ENCODE measurements at places on chromosomes 7 and 10.

GRCh38 chr7:110592557-110592956 lies 498.4 kb upstream of the LRRN3 start:
- DNase-seq = no peak

DNA sequence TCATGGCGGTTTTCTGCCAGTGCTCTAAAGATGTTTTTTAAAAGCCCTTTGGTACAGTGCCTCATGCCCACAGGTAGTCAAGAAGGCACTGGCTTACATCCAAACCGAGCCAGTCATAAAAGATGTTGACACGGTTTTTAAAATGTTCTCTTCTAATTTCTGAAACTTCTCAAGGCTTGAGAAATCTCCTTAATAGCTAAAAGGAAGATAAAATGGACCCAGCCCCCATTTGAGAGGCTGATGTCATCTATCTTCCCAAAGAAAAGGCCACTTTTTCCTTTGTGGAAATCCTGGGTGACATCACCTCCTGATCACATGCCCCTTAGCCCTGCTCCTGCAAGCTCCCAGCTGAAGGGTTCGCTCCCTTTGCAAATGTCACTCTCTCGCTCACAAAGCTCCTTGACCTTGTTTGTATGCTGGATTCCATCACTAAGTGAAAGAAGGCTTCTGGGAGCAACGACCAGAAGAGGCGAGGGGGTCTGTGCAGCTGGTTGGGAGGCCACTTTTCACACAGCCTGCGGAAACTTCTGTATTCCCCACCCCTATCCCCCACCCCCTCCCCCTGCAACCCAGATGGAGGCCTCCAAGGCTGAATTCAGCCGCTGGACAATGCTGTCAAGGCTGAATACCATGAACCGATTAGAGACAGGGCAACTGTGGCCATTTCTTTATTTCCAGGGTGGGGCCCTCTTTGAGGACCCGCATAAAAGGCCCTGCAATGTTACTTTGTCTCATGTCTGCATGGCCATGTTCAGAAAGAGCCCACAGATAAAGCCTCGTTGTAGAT lies 122.8 kb downstream of the CUBN start:
- DNase-seq = no peak

- DNase-seq = no peak
Measured at GRCh38 chr10:95572131-95572820, 11.1 kb upstream of the SORBS1 start.

DNA sequence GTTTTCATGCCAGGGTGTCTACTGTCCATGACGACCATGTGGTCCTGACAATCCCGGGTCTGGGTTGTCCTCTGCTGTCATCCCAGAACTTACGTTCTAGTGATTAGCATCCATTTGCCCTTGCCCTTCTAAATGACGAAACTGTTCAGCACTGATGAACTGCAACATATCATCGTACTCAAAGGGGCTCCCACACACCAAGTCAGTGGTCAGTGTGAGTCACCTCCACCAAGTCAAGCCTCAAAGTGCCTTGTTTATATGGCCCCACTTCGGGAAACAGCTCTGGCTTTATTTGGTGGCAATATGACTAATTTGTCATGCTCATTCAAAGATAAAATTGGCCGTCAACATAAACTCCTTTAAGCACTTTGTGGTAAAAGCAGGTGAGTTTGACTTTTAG lies 110.7 kb downstream of the FRMD4A start:
- no peak for DNase-seq

- no peak for DNase-seq
Measured at GRCh38 chr10:67785098-67785497, 52.9 kb downstream of the DNAJC12 start.

- DNase-seq = no peak
Measured at GRCh38 chr10:93090619-93091018, 16.9 kb downstream of the CYP26A1 start.

- no peak for DNase-seq
Measured at GRCh38 chr7:143247372-143247771, 15.9 kb upstream of the GSTK1 start.

GRCh38 chr7:110246118-110246517 lies 844.8 kb upstream of the LRRN3 start:
- DNase-seq = no peak

- DNase-seq = no peak
Measured at GRCh38 chr10:99667108-99667751, 7.9 kb downstream of the ENTPD7 start.

- DNase-seq = no peak
Measured at GRCh38 chr10:112369495-112370423, 4.2 kb upstream of the ACSL5 start.

DNA sequence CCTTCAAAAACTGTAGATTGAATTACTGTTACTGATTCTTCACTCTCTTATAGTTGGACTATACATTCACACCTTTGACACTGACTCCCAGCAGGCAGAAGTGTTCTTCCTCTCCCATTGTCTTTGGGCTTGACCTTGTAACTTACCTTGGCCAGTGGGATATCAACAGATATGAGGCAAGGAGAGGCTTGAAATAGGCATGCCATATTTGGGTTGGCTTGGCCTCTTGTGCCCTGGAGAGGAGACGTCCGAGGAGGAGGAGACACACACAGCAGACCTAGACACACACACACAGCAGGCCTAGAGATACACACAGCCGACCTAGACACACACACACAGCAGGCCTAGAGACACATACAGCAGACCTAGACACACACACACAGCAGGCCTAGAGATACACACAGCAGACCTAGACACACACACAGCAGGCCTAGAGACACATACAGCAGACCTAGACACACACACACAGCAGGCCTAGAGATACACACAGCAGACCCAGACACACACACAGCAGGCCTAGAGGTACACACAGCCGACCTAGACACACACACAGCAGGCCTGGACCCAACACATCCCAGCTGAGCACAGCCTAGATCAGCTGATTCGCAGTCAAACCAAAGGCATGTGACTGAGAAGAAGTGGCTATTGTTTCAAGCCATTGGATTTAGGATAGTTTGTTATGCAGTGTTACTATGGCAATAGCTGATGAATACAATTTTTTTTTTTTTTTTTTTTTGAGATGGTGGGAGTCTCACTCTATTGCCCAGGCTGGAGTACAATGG lies 12.5 kb upstream of the GNA12 start:
- DNase-seq = peak; percentile 46

DNA sequence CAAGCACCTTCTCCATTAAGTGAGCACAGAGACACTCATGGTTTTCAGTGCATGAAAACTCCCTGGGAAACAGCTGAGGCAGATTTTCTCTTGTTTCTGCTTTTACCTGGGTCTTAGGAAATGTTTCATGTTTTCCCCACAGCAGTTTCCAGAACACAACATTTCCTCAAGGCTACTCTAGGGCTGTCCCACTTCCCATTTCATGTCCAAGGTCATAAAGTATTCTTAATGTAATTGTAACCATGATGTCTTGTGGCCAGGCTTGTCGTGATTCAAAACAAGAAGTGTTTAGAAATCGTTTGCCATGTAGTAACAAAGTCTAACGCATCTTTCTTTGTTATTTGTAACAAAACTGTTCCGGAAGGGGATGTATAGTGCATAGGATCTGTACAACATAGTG lies 83.8 kb upstream of the NRP1 start:
- DNase-seq = no peak

DNA sequence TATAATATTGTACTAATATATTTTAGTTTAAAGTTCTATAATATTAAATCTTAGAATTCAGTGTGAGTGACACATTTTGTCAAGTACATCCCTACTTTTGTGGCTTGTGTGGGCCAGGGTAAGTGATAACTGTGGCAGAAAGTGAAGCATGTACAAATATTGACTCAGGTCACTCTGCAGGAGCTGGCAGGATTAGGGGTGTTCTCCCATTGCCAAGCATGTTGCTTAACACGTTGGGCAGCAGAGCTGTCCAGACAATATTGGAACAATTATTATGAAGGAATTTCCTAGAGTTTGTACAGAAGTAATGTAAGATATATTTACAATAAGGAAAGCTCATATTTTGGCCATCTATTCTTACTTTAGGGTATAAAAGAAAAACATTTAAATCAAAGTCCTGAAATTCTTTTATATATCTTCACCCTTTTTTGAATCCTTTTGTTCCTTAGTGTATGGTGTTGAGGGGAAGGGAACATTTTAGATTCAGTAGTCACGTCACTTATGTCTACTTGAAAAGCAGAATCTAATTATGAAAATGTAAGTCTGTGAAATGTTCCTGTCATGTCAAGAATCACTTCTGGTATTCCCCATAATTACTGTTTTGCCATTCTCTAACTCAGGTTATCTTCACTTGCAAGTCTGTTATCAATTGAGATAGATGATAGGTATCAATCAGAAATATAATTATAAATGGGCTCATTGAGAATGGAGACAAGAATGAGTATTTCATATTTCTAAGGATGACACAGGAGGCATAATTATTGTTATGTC lies 4.0 kb downstream of the HDAC9 start:
- no peak for DNase-seq

- peak; percentile 92 for DNase-seq
Measured at GRCh38 chr7:27210441-27211083, 10.7 kb upstream of the HOXA13 start.

- no peak for DNase-seq
Measured at GRCh38 chr7:41161041-41161587, 541.8 kb downstream of the INHBA start.

- DNase-seq = peak; percentile 88
Measured at GRCh38 chr10:58152673-58153263, 114.9 kb downstream of the IPMK start.

- DNase-seq = peak; percentile 39
Measured at GRCh38 chr10:24150853-24151252, 58.1 kb upstream of the KIAA1217 start.

GRCh38 chr10:80444646-80445319 lies 9.3 kb upstream of the TSPAN14 start:
- peak; percentile 77 for DNase-seq

Measured in GM23338 (cell line).